GM23338 (cell line): ENCODE measurements at places on chromosomes 12 and 14.

DNA sequence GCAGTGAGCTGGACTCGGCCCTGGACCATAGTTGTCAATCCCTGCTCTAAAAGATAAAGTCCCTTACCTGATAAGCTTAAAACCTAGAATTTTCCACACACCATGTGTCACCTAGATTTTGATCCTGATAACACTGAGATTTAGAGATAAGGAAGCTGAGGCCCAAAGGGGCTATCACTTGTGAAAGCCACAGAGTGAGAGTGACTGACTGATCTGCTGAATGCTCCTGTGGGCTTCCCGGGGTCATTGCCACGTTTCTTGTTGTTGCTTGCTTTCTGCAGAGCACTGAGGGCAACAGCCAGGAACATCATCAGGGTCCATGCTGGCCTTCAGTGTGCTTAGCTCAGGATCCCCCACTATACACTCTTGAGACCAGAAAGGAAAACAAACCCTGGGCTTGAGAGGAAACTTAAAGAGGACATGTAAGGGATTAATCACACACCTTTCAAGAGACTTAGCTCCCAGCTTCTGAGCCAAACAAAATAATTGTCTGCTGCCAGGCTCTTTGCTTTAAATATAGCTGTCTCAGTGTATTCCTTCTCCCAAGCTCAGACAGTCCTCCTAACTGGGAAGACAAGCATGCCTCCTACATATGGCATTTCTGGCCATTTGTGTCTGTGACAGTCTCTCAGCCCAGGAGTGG is 82.6 kb upstream of the ARHGAP5 start:
- DNase-seq: no peak

- DNase-seq: no peak
Measured at GRCh38 chr12:2265461-2266167, 212.8 kb downstream of the CACNA1C start.

- no peak for DNase-seq
Measured at GRCh38 chr14:98963610-98964009, 308.4 kb downstream of the BCL11B start.

GRCh38 chr14:56119201-56119981 is 1.2 kb downstream of the PELI2 start:
- peak; percentile 64 for DNase-seq

GRCh38 chr12:111437816-111438454 is 32.2 kb downstream of the SH2B3 start:
- DNase-seq: no peak

GRCh38 chr12:131907379-131908091 is 13.1 kb downstream of the ULK1 start:
- DNase-seq: no peak

DNA sequence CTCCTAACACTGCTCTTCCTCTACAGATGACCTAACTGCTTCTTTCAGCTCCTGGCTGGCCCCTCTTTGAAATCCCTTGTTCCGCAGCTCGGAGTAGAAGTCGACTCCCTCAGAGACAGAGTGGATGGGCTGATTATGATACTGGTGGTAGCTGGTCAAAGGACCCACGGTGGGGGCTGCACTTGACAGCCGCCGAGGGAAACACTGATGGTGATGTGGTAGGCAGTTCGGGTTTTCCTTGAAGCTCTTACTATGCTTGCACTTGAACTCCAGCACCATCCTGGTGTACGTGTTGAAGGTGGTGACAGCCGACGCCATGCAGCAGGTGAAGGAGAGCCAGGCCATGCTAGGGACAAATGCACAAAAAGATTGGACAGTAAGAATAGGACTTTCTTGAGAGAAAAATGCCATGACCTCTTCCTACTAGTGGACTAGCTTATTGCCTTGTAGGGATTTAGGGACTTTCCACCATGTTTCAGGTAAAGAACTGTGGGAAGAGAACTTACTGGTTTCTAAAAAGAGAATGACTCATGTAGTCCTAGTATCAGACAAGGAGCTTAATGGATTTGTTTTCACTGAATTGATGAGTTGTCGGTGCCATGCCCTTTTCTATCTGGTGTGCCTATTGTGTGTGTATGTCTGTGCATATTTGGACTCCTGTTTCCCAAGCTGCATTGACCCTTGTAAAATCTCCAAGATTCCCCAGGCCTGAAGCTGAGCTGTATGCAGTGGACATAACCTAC is 18.4 kb downstream of the GSG1 start:
- DNase-seq: no peak

- DNase-seq: peak; percentile 47
Measured at GRCh38 chr12:120110550-120111501, 5.7 kb downstream of the RAB35 start.

- no peak for DNase-seq
Measured at GRCh38 chr14:105863296-105864108, 337.1 kb downstream of the TMEM121 start.

DNA sequence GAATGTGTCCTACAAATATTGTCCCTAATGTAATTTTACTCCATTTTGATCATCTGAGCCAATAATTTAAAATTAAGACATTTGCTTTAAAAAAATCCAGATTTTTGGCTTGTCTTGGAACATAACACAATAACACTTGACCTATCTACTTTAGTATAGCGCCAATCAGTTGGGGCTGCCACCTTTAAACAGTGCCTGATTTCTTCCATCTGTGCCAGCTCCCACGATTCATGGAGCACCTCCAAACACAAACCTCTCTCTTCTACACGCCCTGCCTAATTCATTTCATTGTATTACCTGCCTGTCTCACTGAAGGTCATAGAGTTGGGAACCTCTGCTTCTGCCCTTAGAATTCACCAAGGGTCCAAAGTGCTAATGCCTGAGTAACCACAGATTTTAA is 352.4 kb downstream of the TMEM132D start:
- DNase-seq: no peak

DNA sequence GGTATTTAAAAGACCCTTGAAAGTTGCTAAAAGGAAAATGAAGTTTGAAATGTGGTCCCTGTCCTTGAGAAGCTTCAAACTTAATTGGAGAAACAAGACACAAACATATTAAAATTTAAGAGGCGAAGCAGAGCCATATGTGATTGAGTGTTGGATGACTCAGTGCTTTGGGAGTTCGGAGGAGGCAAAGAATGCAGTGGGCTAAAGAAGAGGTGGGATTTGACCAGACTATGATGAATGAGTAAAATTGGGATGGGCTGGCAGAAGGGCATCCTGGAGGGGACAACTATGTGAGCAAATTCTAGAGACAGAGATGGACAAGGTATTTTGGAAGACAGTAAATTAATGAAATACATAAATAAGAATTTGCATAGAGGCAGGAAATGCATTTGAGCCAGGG is 358.6 kb downstream of the EGLN3 start:
- no peak for DNase-seq

GRCh38 chr12:115311875-115312274 is 627.9 kb upstream of the TBX3 start:
- DNase-seq: no peak

- no peak for DNase-seq
Measured at GRCh38 chr14:53630336-53630735, 326.3 kb downstream of the BMP4 start.

DNA sequence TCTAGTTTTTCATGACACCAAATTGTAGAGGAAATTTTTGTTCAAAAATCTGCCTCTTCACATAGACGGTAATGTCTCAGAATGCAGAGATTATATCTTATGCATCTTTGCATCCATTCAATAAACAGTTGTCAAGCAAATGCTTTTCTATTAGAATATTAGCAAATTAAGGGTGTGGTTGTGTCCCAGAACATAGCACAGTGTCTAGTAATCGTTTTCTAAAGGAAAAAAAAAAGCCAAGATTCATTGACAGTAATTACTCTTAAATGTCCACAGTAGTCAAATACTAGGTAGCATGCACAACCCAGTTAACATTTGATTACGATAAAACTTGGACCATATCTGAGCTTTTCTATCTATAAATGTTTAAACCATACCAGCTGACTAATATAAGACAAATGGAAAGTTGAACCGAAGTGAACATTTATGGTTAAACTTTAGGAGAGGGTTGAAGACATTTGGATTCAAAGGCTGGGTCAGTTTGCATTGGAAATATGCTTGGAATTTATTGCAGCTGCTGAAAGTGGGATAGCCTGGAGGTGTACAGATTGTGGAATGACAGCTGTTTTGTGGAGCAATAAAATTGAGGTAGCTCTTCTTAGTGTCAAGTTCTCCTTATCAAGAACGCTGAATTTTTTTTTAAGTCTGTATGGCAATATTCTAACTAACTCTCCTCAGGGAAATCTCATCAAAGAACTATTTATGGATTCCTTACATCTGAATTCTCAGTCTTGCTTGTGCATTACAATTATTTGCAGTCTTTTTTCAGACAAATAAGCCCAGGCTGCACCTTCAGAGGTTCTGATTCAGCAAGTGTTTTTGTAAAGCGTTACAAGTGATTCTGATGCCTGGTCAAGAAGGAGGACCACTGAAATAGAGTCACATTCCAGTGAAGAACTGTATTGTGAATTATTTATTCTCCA is 66.7 kb upstream of the ATP2B1 start:
- no peak for DNase-seq

- DNase-seq: no peak
Measured at GRCh38 chr12:23948291-23948690, 1.2 kb downstream of the SOX5 start.

DNA sequence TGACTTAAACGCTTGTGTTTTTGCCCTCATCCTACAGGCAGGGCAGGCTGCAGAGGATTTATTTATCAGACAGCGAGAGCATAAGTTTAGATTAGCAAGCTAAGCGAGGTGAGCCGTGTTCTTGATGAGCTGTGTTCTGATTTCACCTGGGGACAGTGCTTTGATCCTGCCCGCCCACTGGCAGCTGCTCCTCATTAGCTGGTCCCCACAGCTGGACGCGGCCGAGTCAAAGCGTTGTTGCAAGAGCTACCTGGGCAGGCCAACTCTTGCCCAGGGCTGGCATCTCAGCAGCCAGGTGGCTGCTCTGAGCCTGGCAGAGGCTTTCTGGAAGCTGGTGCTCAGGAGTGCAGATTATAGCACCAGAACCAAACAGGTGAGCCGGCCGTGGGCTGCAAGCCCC is 46.8 kb upstream of the BEGAIN start:
- no peak for DNase-seq

DNA sequence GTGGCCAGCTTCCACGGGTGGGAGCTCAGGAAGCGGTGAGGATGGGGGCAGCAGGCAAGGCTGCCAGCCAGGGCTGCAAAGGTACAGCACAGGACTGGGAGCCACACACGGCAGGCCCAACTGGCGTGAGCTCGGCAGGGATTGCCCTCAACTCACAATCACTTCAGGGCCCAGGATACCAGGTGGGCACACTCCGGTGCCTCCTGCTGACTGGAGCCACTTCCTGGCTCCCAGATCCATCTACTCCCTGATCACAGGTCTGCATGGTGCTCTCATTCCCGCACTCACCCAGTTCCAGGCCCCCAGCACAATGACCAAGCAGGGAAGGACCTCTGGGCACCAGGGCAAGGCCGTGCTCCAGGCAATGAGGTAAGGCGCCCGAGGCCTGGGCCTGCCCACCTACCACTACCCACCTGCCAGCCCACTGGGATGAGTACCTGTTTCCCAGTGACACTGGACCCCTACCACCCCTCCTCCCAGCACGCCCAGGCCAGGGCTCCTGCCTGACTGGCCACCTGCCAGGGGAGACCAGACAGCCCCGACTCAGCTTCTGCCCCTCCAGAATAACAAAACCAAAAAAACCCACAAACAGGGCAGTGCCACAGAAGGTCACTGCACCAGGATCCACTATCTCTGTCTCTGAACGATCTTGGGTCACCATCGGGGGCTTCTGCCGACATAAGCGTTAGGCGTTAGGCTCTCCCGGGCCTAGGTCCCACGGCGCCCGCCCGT is 1.8 kb downstream of the JAG2 start:
- DNase-seq: no peak

GRCh38 chr14:95686935-95687334 is 709 bp downstream of the TCL1B start:
- DNase-seq: peak; percentile 37

GRCh38 chr14:100698066-100698465 is 28.6 kb upstream of the DLK1 start:
- no peak for DNase-seq

DNA sequence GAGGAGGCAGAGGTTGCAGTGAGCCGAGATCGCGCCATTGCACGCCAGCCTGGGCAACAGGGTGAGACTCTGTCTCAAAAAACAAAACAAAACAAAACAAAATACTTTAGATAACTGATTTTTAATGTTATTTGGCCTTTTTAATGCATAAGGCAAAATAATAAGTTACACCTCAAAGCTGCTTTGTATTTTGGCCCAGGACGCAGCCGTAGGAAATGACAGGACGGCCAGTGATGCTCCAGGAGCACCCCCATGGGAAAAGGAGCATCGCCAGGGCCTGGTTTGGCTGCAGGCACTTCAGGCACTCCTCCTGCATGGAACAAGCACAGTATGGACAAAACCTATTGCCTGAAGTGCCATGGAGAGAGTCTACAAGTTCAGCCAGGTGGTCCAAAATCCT is 3.5 kb upstream of the NFKBIA start:
- DNase-seq: no peak

DNA sequence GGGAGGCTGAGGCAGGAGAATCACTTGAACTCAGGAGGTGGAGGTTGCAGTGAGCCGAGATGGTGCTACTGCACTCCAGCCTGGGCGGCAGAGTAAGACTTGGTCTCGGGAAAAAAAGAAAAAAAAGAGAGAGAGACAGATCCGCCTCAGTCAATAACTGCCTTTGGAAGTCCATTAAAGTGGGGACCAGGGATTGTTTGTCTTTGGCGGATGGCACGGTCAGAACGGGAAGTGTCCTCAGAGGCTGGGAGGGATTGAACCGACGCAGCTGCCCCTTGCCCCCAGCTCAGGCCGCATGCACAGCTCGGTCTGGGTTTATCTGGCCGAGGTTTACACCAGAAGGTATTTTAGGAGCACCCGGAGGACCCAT is 54.4 kb downstream of the TESC start:
- DNase-seq: no peak

DNA sequence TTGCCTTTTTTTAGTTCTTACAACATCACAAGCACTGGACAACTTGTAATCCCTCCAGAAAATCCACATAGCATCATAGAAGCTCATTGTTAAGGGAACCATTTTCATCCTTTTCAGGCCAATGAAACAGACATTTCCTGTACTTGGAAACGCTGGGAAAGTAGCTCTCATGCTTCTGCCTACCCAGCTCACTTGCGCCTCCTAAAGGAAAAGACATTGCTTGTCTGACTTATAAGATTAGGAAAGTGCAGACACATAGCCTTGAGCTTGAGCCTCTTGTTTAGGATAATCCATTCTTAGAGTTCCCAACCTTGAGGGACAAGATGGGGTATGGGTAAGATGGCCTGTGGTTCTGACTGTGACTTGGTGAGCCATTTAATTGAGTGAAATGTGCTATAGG is 589.5 kb downstream of the NOVA1 start:
- DNase-seq: peak; percentile 91

DNA sequence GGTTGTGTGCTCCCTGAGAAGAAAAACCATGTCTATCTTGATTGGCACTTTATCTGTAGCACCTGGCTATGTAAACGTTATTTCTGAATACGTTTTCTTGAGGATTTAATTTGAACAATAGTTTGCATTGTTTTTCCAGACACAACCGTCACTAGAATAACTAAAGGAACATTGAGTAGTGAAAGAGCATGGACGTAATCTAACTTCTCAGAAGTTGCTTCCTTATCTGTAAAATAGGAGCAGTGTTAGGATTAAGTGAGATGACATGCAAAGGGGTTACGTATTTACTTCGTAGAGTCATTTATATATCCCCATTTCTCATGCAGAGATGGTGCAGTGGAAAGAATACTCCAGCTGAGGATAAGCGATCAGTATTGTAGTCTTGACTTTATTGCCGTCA is 8.1 kb downstream of the AEBP2 start:
- no peak for DNase-seq
